ENCODE measurements at places on chromosomes 2 and 18.

- DNase-seq, result no peak
These were observed 206.5 kb downstream of the CPS1 start for GRCh38 chr2:210762604-210763588.

DNA sequence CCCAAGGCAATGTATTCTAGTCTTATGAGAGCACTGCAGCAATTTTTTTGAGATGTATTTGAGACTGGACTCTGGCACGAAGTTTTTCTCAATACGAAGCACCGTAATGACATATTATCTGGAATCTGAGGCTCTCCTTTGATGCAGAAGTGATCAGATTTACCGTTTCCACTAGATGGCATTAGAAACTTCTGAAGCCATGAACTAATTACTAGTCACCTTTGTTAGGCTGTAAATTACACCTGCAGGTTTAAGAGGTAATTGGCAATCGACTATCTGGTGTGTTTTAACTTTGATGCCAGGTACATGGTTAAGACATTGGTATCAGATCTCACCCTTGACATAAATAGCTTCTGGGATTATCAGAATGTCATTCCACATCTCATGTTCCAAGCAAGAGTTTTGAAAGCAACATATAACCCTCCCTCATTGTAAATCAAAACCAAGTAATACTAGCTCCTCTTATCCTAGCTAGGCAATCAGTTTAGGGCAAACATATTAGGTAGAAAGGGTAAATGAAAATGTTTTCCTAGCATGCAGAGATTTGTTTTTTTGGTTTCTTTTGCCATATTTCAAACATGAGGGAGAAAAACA lies 254.6 kb upstream of the SPRED2 start:
- no peak for DNase-seq

- DNase-seq, result no peak
These were observed 17.2 kb downstream of the SP110 start for GRCh38 chr2:230202430-230203109.

GRCh38 chr18:5311301-5311989 lies 15.9 kb upstream of the ZBTB14 start:
- DNase-seq, result no peak

GRCh38 chr2:177467646-177468045 lies 75.1 kb downstream of the AGPS start:
- no peak for DNase-seq

DNA sequence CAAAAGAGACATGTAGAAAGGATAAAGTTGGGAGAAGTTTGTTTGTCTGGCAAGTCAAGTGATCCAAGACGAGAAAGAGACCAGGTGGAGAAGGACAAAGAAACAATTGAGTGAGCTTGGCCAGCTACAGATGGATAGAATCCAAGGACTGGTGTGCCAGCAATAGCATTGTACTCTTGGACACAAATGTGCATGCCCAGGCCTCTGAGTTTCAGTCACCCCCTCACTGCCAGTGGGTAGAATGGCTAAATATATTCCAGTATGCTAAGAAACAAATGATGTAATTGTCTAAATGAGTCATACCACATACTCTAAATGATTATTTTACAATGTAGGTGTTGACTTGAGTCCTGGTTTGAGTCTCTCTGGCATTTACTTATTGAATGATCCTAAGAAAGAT lies 881.3 kb downstream of the LRRTM4 start:
- no peak for DNase-seq

DNA sequence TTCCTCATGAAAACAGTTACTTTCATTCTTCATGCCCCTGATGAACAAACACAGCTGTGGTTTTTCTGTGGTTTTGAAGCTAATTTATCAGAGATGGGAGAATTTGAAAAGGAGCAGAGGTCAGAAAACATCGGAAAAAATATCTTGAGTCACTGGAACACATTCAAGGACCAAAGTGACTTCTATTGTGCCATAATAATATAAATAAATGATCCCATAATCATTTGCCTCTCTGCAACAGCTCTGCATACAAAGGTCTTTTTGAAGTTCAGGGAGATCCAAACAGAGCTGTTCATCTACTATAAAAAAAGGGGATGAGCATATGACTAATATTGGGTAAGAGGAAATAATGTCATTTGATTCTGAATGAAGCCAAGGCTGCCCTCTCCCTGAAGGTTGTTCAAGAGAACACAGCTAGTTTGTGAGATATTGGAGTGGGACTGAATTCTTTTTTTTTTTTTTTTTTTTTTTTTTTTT lies 201.3 kb upstream of the GALNT5 start:
- DNase-seq, result no peak

DNA sequence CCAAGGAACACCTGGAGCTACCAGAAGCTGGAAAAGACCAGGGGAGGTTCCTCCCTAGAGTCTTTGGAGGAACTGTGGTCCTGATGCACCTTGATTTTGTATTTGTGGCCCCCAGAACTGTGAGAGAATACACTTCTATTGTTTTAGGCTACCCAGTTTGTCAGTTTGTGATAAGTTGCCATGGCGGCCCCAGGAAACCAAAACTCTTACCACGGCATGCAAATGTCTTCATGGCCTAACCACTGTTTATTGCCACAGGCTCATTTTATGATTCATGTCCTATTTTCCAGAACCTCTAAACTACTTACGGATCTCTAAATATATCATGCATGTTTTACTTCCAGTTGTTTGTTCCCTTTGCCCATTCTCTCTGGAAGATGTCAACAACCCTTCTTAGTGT lies 1250.7 kb upstream of the FAM98A start:
- no peak for DNase-seq

DNA sequence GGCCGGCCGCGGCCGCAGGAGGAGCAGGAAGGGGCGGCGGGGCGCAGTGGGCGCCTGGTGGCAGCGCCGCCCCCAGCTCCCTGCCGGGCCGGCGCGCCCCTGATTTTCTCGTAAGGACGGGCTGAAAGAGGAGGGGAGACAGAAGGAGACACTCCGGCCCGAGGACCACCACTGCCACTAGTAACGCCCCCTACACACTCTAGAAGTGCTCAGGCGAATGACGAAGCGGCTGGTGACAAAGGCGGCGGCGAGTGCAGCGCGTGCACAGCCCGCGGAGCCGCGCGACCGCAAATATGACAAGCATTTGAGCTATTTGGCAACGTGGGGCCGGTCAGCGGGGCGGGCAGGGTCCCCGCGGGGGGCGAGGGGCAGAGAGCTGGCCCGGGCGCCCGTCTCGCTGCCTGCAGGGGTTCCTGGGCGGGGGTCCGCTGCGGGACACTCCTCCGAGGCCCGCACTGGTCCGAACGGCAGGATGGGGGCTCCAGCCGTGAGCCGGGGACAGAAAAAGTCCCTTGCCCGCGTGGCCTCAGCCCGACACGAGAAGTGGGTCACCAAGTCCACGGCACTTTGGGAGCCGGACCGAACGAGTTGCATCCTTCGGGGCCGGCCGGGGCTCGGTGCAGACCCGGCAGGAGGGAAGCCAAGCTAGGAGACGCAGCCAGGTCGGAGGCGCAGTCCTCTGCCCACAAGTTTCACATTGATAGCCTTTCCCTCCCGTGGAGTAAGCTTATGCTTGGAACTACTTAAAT lies 524 bp upstream of the SERTAD2 start:
- peak; percentile 32 for DNase-seq

GRCh38 chr18:25675123-25675850 lies 323.3 kb upstream of the ZNF521 start:
- no peak for DNase-seq

GRCh38 chr2:9347411-9347881 lies 75.9 kb downstream of the ITGB1BP1 start:
- DNase-seq, result no peak

- no peak for DNase-seq
These were observed 54.4 kb downstream of the USP14 start for GRCh38 chr18:212780-213179.

- no peak for DNase-seq
These were observed 10.5 kb downstream of the PCARE start for GRCh38 chr2:29063646-29064345.

- no peak for DNase-seq
These were observed 501 bp downstream of the RETREG2 start for GRCh38 chr2:219178377-219179175.

DNA sequence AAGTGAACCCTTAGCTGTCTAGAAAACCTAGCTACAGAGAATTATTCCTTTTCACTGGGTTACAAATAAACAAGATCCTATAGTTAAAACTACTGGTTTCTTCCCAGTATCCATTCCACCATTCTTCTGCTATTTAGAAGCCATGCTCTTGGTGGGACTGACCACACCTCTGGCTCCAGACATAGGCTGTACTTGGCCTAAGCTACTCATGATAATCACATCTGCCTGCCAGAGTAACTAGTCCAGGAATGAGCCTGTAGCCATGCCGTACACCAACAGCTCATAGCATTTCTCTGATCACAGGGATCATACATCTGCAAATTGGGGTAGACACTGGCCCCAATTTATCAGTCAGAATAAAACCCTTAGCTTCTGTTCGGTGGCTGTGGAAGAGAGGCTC lies 33.7 kb downstream of the NABP1 start:
- DNase-seq, result no peak

GRCh38 chr2:219658196-219658846 lies 30.9 kb downstream of the SLC4A3 start:
- no peak for DNase-seq

All from activated naive CD4-positive, alpha-beta T cell (primary cell).